ENCODE measurements at places on chromosomes 2 and 18. TPM values are rescaled to one million over a fixed set of nuclear protein-coding genes. Genes with fewer than 3 reads are reported as not detected.
A peak's percentile ranks its signal among the peaks of the same experiment; 100 is the strongest.

- DNase-seq, result no peak
These were observed 109.8 kb downstream of the FAM210A start for GRCh38 chr18:13616525-13617035.

DNA sequence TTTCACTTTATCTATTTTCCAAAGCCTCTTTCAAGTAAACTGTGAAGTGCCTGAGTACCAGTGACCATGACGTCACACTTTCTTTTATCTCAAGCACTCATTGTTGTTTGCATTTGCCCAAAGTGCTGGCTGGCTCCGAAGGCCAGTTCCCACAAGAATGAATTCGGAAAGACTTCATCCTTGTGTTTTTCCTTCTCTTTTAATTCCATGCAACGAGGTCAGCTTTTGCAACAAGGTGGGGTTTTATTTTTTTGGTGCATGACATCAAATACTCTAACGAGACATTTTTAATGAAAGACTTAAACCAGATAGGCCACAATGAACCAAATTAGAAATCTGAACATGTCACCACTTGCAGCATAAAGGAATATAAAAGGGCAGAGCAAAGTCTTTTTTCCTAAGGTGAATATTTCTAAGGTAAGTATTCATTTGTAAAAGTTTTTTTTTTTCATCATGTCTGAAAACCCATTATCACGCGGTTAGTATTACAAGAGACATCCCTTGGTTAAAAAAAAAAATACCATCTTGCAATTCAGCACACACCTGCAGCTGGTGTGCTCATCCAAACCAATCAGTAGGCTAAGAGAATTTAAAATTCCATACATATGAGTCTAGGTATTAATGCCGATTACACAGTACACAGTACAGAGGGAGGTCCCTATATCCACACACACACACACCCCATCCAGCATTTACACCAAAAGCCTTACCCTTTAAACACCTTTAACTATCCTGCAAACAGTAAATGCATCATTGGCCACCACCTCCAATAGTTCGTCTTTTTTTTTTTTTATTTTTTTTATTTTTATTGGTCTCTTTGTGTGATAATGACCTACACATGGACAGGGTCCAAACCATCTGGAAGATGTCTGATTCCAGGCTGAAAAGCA lies 2.3 kb downstream of the ARL4C start:
- DNase-seq, result peak; percentile 68

- no peak for DNase-seq
These were observed 140.3 kb downstream of the KLHL29 start for GRCh38 chr2:23525137-23525765.

- peak; percentile 45 for DNase-seq
These were observed 132.0 kb upstream of the HDAC4 start for GRCh38 chr2:239532859-239533258.

The PCBP1 gene
- total RNA-seq, result 46.0 TPM

The SYT4 gene
- total RNA-seq, result not detected

The NYAP2 gene
- not detected for total RNA-seq

- DNase-seq, result no peak
These were observed 46.7 kb downstream of the MARCO start for GRCh38 chr2:118988706-118989105.

DNA sequence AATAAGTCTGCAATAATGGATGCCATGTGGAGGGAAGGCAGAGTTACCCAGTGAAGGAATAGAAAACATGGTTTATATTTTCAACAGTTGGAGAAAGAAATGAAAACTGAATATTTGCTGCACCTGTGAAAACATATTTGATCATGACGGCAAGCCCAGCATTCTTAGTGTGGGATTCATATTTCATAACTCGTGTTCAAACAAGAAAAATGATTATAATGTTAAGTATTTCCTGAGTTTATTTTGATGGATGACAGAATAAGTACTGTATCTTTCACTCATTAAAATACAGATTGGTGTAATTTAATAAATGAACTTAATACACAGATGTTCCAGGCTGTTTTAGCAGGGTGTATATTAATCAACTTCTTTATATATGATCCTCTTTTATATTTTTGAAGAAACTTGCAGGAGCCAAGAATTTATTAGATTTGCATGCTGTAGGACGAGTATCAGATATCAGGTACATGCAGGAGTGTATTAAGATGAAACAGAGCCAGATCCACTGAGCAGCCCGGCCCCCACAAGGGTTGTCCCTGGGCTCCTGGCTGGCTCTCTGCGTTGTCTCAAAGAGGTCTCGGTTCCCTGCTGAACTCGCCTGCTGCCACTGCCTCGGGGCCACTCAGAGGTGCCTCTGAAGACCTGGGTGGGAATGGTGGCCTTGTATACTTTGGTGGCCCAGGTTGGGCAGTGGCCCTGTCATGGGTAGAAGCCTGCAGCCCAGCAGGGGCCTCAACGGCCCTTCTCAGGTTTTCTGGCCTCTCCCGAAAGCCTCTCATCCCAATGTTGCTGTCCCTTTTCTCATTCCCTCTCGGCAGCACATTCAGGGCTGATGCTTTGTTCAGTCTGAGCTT lies 95.0 kb upstream of the LDAH start:
- no peak for DNase-seq

- no peak for DNase-seq
These were observed 105.5 kb downstream of the GYPC start for GRCh38 chr2:126761256-126761980.

DNA sequence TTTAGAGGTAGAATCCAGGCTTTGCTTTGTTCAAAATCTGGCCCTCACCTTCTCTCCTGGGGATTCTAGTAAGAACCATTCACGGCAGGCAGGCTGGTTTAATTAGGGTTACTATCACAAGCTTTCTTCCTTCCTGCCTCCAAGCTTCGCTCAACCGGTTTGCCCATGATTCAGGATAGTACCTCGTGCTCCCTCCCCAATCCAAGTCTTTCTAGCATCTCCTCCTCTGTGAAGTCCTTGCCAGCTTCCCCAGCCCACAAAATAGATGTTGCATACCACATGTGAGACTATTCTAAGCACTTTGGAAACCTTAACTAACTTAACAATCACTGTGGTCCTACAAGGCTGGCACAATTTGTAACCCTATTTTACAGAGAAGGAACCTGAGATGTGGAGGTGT lies 135.1 kb downstream of the SOCS6 start:
- DNase-seq, result peak; percentile 47

GRCh38 chr2:26621469-26622199 lies 19.5 kb downstream of the CIB4 start:
- peak; percentile 31 for DNase-seq

The ATG16L1 gene
- 60.2 TPM for total RNA-seq

- DNase-seq, result no peak
These were observed 135.6 kb upstream of the KLHL29 start for GRCh38 chr2:23249348-23249747.

Measured in RPMI7951 (cell line).